ENCODE measurements at places on chromosomes 11 and 22.

DNA sequence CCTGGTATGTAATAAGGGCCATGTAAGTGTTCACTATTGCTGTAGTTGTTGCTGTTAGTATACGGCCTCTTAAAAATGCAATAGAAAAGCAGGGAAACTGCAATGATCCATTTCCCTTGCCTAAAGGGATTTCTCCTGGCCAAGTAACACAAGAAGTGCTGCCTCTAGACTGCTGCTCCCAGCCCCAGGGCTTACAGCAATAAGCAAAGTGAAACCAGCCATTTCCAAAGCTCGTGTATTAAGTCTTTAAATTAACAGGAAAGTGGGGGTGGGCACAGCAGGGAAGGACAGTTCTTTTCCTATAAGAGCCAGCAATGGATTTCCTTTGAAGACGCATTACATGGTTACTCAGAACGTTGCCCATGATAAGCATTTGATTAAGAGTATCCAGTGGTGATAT is 36.9 kb upstream of the WT1 start:
- DNase-seq: no peak

GRCh38 chr11:94751786-94752185 is 16.4 kb upstream of the AMOTL1 start:
- no peak for DNase-seq

DNA sequence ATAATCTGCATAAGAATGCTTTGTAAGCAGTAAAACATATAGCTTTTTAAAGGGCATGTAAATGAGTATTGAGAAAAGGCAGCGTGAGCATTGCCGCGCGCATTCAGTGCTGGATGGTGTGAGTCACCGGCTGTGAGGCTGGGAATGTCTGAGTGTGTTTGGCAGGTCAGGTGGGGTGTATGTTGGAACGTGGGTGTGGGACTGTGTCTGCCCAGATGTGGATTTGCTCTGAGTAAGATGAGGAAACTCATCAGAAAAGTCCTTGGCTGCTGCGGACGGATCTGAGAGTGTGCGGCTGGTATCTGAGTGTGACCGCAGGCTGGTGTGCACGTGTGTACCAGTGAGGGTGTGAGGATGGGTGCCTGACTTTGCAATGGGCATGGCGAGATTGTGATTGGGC is 66.2 kb upstream of the NECTIN1 start:
- DNase-seq: no peak

- peak; percentile 49 for DNase-seq
These were observed 11.8 kb downstream of the PIM3 start for GRCh38 chr22:49972163-49973017.

GRCh38 chr22:49148895-49149418 is 678.7 kb downstream of the BRD1 start:
- DNase-seq: no peak

GRCh38 chr11:116651098-116651736 is 121.6 kb downstream of the BUD13 start:
- DNase-seq: peak; percentile 22

- DNase-seq: peak; percentile 61
These were observed 1151.2 kb upstream of the CCDC90B start for GRCh38 chr11:84437071-84437980.

- DNase-seq: peak; percentile 57
These were observed 171.4 kb upstream of the CTSC start for GRCh38 chr11:88508759-88509581.

GRCh38 chr11:119218141-119218878 is 12.2 kb downstream of the CBL start:
- no peak for DNase-seq

DNA sequence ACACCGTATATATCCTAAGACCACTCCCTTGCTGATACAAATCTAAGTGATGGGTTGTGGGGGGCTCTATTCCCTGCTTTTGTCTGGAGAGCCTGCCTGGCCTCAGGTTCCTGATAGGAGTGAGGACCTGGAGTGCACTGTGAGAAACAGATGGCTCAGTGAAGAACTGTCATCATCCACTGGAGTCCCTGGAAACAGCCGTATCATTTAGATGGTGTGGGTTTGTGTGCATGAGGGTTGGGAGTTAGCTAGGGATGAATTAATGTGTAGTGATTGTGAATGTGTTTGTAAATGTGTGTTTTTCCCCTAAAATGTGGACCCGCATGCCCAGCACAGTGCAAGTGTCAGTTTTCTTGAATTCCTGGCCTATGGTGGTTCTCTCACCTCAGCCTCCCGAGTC is 111.6 kb downstream of the CRYBB2 start:
- DNase-seq: no peak

- no peak for DNase-seq
These were observed 21.2 kb downstream of the SCGB1A1 start for GRCh38 chr11:62439785-62440602.

GRCh38 chr22:31652088-31652487 is 9.9 kb downstream of the PISD start:
- no peak for DNase-seq

DNA sequence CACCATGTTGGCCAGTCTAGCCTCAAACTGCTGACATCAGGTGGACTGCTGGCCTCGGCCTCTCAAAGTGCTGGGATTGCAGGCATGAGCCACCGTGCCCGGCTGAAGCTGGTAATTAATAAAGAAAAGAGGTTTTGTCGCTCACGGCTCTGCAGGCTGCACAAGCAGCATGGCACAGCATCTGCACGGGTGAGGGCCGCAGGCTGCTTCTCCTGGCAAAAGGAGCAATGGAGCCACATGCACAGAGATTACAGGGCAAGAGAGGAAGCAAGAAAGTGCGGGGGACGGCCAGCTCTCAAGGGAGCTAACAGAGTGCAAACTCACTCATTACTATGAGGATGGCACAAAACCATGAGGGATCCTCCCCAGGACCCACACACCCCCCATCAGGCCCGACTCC is 4.7 kb upstream of the PARVB start:
- DNase-seq: no peak

DNA sequence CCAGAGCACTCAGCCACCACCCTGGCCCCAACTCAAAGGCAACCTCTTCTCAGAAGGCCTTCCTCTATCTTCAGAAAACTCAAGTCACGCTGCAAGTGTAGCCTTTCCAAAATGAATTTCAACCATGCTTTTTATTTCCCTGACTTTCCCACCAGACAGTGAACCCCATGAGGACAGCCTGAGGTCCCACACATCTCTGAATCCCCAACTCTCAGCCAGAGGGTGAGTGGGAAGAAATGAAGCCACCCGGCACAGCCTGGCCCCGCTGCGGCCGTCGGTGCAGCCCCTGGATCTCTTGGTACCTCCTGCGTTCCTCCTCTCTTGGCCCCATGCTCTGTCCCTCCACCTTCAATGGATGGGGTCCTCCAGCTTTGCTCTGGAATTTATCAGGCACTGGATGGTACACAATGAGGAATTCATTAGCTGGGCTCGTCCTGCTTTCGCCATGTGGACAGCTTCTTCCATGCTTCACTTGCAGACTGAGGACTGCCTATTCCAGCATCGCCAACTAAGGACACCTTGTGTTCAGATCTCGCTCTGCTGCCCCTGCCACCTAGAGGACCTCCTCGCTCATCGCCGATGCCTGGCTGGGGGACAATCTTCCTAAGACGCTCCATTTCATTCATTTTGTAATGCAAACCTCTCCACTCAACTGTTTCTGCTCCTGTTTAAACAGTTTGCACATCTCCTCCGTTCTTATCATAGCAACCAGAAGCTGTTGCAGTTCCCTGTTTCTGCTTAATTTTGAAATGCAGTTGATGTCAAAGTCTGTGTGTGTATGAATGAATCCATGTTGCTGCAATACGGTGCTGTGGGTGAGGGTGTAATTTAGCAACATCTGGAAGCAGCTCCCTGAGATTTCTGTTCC is 672.1 kb downstream of the TBC1D22A start:
- DNase-seq: no peak

- DNase-seq: no peak
These were observed 663.8 kb upstream of the API5 start for GRCh38 chr11:42647993-42648392.

DNA sequence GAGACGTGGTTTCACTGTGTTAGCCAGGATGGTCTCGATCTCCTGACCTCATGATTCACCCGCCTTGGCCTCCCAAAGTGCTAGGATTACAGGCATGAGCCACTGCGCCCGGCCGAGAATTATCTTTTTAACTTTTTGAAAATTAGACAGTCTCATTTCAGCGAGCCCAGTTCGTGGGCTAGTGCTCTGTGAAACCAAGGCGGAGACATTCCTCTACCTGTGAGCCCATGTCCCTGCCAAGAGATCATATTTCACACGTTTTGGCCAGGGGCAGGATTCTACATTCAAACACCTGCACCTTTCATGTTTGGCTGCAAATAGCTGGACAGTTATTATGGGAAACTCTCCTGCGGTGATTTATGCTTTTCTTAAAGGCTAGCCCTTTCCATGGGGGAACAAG is 60.3 kb downstream of the IRAG1 start:
- DNase-seq: no peak

- no peak for DNase-seq
These were observed 859 bp upstream of the ACCS start for GRCh38 chr11:44065161-44065661.

DNA sequence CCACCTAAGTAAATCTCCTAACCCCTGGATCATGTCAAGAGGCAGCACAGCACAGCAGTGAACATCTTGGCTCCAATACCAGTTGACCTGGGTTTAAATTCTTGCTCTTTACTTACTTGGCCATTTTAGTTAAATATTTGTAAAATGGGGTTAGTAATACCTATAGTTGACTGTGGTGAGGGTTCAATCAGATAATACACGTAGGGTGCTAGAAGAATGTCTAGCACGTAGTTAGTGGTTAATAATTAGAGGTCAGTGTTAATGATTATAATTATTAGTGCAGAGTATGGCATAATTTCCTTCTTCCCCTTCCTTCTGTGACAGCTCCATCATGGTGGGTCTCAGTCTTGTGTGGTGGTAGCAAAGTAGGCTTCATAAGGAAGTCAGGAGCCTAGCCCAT is 520.8 kb downstream of the INSC start:
- no peak for DNase-seq
